HuH-7.5 (cell line): ENCODE measurements at places on chromosomes 5 and 9.
A peak's percentile ranks its signal among the peaks of the same experiment; 100 is the strongest.

DNA sequence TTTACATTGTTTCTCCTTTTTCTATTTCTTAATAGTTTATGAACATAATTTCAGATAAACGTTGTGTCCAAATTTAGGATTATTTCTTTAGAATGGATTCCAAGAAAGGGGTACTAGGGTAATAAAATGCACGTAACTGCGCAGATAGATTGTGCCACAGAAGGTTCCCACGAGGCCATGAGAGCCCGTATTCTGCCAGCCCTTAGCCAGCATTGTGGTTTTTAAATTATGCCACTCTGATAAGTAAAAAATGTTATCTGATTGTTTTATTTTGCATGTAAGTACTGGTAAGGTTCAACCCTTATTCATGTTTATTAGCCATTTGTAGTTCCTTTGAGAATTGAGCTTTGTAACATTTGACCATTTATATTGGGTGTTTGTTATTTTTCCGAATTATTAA is 88.7 kb downstream of the PRKACG start:
- DNase-seq = no peak

DNA sequence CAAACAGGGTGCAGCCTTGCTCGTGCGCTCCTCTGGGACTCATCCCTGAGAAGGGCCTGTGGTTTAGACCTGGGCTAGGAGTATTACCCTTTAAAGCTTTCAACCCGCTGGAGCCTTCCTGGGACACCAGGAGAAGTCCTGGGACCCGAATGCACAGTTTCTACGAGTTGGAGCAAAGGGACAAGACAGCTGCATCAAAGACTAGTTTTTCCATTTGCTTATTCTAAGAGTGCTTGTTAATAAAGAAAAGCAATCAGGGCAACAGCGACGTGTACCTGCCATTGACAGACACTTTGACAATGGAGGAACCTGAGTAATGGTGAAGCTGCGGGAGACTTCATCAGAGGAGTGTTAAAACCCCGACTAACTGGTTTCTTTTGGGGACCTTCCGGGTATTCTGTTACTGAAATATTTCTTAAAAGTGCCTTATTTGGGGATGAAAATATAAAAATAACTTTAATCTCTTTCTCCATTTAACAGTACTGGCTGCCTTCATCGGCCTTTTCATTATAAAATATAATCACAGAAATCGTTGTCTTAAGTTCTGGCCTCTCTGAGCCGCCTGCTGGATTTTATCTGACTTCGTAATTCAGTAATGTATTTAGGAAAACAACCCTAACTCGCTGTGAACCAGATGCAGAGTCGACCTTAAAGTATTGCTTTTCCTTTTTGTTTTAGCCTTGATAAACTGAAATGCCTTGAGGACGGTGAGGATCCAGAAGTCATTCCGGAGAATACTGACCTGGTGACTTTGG is 732 bp downstream of the SNAPC3 start:
- DNase-seq = peak; percentile 29

GRCh38 chr9:24828687-24829086 is 283.0 kb upstream of the IZUMO3 start:
- no peak for DNase-seq

- no peak for DNase-seq
These were observed 104.0 kb upstream of the POU5F2 start for GRCh38 chr5:93845376-93845775.

DNA sequence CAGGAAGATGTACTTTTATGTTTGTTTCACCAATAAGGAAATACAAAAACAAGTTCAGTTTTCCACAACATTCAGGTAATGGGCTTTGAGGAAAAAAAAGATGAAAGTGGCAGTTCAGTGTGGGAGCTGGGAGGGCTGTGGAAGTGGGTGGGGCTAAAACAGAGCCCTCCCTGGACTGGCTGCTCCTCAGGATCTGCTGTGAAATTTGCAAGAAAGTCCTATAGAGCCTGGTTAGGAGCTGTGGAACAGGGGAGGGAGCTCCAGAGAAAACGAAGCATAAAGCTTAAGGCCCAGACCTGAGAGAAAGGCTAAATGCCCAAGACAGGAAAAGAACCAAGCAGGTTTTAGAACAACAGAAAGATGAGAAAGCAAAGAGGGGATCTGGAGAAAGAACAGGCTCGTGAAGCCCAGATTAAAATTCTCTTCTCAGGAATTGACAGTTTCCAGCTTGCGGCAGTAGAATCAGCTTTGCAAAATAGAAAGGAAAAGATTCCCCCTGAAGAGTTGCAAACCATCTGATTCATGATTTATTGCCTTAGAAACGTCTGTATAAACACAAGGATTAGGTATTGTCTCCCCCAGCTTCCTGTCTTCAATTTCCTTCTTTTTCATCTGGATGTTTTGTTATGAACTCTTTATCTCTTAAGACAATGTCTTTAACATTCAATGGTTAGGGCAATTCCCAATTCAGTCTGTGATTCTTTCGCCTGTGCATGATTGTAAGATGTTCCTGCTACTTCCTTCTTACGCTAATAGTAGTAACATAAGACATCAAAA is 26.3 kb upstream of the CRHBP start:
- DNase-seq = no peak

DNA sequence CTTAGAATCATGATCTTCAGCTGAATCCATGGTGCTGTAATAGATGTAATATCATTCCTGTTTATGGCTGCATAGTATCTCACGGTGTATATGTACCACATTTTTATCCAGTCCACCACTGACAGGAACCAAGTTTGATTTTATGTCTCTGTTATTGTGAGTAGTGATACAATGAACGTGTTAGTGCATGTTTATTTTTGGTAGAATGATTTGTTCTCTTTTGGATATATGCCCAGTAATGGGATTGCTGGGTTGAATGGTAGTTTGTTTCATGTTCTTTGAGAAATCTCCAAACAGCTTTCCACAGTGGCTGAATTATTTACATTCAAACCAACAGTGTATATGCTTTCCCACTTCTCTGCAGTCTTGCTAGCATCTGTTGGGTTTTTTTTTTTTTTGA is 175.1 kb upstream of the CDH10 start:
- DNase-seq = no peak

- no peak for DNase-seq
These were observed 20.6 kb upstream of the IL7R start for GRCh38 chr5:35835796-35836742.

- DNase-seq = no peak
These were observed 19.1 kb upstream of the ARSI start for GRCh38 chr5:150321784-150322183.

GRCh38 chr5:123571927-123572326 is 60.0 kb downstream of the CSNK1G3 start:
- DNase-seq = no peak

GRCh38 chr9:15361737-15362136 is 54.7 kb upstream of the TTC39B start:
- no peak for DNase-seq

DNA sequence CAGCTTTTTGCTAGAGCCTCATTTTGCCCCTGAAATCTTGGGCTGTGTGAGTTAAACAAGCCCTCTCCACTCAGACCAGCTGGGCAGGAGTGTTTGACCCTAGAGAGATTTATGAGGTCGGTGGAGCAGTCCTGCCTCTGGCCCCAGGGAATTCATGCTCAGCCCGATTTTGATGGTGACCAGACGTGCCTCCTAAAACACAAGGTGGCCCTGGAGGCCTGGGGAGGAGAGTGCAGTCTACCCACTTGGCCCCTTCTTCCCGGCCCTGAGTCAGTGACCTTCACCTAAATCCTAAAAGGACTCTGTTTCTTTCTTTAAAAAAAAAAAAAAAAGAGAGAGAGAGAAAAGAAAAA is 86.6 kb upstream of the SAP30L start:
- DNase-seq = no peak

DNA sequence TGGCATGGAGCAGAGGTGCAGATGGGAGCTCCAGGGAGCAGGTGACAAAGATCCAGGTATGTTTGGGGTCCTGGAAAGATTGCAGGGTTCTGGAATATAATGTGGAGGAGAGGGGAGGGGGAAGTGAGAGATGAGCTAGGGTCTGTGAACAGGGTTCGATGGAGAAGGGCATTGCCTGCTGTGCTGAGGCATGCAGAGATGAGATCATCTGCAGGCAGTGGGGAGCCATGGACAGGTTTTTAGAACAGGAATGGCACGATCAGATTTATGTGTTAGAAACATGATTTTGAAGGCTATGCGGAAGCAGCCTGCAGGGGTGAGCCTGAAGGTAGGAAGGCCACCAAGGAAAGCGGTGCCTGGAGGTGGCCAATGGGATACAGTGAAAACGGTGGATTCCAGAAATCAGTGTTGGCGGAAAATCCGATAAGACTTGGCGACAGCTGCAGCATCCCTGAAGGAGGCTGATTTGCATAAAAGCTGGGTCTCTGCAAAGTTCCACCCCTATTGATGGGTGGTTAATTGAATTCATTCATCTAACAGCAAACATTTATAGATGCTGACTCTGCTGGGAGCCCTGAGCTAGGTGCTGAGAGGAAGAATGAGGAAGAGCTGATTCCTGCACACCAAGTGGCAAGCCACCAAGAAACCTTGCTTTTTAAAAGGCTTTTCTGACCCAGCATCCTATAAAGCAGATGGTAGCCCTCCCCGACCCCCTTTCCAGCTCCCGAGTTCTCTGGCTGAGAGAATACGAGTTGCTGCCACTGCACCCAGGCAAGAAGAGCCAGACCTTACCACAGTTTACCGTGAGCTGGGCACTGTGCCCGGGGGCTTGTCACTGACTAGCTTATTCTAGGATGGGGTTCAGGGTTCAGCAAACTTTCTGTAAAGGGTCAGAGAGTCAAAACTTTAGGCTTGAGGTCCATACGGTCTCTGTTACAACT is 139.2 kb upstream of the SMIM23 start:
- DNase-seq = no peak

DNA sequence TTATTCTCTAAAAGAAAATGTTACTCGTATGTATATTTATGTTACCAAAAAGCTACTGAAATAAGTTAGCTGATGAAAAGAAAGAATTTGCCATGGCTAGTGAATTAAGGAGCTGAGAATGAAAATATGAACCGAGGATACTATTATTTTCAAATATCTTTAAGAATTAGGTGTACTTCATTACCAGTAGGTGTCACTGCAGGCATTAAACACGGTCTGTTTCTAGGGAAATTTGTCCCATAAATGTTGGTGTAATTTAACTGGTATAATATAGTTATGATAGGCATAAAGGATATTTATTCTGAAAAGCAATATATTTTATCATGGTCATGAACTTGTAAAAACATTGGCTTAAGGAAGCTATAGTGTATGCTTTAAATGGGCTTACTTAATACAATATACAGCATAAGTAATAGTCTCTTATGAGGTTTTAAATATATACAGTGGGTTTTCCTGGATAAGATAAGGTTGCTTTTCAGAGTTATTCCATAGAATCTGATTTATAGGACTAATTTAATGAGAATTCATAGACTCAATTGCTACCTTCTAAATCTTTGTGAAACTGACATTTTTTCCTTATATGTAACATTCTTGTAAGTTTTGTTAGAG is 72.4 kb upstream of the MPDZ start:
- no peak for DNase-seq
